ENCODE measurements at places on chromosomes 3 and 15. TPM values are rescaled to one million over a fixed set of nuclear protein-coding genes. Genes with fewer than 3 reads are reported as not detected.

DNA sequence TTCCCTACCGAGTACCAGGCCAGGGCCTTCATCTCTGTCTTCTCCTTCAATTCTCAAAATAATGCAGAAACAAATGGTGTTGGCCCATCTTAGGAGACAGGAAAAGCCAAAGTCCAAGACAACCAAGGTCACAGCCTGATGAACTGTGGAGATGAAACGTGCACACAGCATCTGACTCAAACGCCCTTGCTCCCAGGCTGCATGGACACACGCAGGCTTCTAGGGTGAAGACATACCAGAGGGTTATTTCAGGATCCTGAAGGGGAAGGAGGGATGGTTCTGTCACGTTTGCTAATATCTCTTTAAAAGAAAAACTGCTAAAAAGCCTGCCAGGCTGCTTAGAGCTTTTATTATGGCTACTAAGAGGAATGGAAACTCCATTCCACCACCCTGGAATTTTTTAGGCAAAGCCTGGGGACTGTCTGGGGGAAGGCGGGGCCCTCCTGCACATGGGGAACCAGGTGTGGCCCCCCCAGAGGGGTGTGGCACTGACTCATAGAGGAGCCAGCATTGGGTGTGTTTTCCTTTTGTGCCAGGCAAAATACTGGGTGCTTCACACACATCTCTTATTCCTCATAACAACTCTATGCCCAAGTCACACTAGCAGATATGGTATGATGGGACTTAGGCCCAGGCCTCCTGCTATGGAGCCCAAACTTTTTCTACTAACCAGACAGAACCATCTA lies 62.9 kb downstream of the UMPS start:
- DNase-seq, result no peak

- no peak for DNase-seq
These were observed 103.5 kb upstream of the RPL32 start for GRCh38 chr3:12944849-12945248.

DNA sequence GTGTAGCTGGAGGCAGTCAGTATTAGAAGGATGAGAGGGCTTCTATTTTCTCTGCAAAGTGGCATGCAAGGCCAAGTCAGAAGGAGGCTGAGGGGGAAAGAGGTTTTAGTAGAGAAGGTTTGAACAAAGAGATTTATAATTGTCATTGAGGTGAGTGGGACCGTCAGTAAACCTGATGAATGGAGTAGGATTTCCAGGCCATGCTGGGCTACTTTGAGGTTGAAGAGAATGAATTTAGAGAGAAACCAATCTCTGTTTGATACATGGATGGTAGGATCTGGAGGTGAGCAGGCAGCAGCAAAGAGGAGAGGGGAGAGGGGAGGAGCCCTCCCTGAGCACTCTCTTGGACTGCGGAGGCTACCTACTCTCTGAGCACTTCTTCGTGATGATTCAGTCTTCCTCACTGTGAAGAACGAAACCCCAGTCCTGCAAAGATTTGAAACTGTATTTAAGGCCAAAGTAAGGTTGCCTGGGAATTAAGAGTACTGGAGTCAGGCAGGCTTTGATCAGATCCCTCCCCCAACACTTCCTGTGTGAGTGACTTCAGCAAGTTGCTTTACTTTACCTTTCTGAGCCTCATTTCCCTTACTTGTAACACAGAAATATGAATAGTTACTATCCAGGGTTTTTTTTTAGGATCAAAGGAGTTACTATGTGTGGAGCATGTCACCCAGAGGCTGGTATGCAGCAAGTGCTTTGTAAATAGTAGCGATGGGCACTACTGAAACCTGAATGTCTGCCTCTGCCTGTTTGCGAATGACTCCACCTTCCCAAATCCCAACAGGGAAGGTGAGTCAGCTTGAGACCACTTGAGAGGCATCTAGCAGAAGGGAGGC lies 75.8 kb downstream of the RPL39L start:
- no peak for DNase-seq

- DNase-seq, result no peak
These were observed 90.4 kb downstream of the ATG7 start for GRCh38 chr3:11362600-11362999.

DNA sequence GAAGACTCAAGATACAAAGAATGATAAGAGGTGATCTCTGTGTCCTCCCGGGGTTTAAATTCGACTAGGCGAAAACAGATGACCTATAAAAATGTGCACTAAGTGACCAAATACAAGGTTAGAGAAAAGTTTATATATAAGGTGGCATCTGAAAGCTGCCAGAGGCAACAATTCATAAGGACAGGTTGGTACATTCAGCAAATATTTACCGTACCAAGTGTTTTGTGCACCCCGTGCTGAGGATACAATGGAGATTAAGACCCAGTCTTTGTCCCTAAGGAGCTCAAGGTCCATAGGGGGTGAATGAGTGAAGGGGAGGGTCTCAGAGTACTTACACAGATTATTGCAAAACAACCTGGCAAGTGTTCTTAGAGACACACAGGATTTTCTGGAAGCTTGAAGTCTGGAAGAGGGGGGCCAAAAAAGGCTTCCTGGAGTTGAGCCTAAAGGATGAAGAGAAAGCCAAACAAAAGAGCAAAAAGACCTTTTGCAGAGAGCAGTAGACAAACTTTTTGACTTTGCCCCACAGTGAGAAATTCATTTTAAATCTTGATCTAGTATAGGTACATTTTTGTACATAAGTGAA lies 71.4 kb upstream of the LRIG1 start:
- DNase-seq, result no peak

GRCh38 chr3:10788451-10788850 lies 27.6 kb upstream of the SLC6A11 start:
- no peak for DNase-seq

DNA sequence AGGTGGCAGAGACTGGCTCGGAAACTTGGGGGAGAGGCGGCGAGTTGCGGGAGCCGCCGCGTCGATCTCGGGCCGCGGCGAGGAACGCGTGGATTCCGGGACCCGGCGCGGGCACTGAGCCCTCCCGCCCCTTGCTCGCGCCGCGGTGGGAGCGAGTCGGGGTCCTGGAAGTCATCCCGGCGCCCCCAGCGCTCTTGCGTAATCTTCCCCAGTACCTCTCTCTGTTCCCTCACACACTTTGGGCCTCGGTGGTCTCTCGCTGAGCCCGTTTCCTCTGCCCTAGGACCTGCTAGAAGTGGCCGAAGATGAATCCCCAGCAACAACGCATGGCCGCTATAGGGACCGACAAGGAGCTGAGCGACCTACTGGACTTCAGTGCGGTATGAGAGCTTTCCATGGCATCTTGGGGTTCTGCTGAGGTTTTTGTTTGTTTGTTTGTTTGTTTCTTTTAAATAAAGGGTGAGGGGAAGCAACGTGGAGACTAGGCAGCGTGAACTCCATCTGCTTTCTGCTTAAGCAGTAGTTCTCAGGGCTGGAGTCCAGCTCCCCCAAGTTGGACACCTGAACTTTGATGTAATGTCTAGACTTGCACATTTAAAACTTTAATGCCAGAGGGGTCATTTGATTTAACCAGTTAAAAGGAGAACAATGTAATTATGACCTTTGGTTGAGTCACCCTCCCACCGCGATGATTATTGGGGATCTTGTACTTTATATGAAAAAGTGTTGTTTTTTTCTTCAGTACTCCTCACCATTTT lies 1.3 kb downstream of the TCF12 start:
- DNase-seq, result no peak

GRCh38 chr3:115832265-115832664 lies 209.0 kb downstream of the GAP43 start:
- no peak for DNase-seq

GRCh38 chr15:52438047-52438446 lies 90.6 kb downstream of the MYO5A start:
- no peak for DNase-seq

- DNase-seq, result no peak
These were observed 87.0 kb upstream of the ONECUT1 start for GRCh38 chr15:52876991-52877663.

Gene ZBTB38
- total RNA-seq, result 39.5 TPM

Gene IL20RB
- 1.5 TPM for total RNA-seq

Gene SUCNR1
- not detected for total RNA-seq

Gene STARD5
- total RNA-seq, result 10.5 TPM

Gene HGD
- total RNA-seq, result 0.78 TPM

All from activated B cell treated with CpG ODN at 0.5 μM for 24 hours (primary cell).